SJSA1 (cell line): ENCODE measurements at places on chromosomes 3 and 15. TPM values are rescaled to one million over a fixed set of nuclear protein-coding genes. Genes with fewer than 3 reads are reported as not detected.

Gene FES
- 0.16 TPM in 1 of 2 replicates, not detected in the other for total RNA-seq

- no peak for DNase-seq
- no peaks in the 10 kb centered on the region for H3K27me3 ChIP-seq
- peaks cover 16% of the 10 kb centered on the region for H3K4me1 ChIP-seq
- no peak overlapping the region for H3K27ac ChIP-seq
- H3K4me3 ChIP-seq: no peak overlapping the region
- H3K36me3 ChIP-seq: peaks cover 9% of the 10 kb centered on the region
Observed at GRCh38 chr3:11186771-11187191, 32.5 kb downstream of the HRH1 start.

DNA sequence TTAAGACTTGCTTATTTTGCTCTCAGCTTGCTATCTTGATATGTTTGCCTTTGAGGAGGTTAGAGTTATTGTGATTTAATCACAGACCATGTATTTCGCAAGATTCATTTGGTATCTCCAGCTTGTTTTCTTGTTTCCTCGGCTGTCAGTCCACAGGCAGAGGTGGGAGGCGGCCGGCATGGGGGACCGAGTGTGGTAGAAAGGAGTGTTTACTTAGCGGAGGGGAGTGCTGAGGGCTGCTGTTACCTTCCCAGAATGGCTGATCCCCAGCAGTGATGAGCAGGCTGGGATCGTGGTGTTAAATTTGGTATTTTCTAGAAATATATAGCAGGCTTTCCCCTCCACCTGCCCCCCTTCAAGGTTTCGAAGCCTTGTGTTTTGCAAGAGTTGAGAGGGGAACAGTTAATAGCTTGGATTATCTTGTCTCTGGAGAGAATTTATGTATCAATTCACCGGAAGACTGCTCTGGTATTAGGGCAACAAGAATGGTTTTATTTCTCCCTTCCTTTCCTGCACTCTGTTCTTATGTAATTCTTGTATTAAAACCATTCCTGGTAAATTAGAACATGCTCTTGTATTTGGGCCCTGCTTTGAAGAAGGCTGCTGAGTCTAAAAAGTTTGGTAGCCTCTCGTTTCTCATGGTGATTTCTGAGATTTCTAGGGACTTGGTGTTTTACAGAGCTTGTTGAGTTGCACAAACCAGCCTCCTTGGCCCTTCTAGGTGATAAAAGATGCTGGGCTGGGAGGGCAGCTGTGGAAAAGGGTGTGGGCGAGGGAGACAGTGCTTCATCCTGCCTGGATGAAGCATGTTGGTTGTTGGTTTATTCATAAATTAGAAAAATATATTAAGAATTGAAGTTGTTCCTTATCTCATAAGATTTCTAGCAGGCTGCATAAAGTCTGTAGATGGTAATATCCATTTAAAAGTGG lies 151.4 kb downstream of the IGF1R start:
- peak overlapping the region; percentile 48 for H3K27ac ChIP-seq
- H3K4me3 ChIP-seq: no peak overlapping the region
- peaks cover 49% of the 10 kb centered on the region for H3K4me1 ChIP-seq
- DNase-seq: no peak
- no peaks in the 10 kb centered on the region for H3K27me3 ChIP-seq

GRCh38 chr3:113070072-113070640 lies 79.4 kb downstream of the GTPBP8 start:
- DNase-seq: no peak
- H3K4me1 ChIP-seq: no peaks in the 10 kb centered on the region
- no peak overlapping the region for H3K4me3 ChIP-seq
- H3K27ac ChIP-seq: no peak overlapping the region
- H3K36me3 ChIP-seq: no peaks in the 10 kb centered on the region

DNA sequence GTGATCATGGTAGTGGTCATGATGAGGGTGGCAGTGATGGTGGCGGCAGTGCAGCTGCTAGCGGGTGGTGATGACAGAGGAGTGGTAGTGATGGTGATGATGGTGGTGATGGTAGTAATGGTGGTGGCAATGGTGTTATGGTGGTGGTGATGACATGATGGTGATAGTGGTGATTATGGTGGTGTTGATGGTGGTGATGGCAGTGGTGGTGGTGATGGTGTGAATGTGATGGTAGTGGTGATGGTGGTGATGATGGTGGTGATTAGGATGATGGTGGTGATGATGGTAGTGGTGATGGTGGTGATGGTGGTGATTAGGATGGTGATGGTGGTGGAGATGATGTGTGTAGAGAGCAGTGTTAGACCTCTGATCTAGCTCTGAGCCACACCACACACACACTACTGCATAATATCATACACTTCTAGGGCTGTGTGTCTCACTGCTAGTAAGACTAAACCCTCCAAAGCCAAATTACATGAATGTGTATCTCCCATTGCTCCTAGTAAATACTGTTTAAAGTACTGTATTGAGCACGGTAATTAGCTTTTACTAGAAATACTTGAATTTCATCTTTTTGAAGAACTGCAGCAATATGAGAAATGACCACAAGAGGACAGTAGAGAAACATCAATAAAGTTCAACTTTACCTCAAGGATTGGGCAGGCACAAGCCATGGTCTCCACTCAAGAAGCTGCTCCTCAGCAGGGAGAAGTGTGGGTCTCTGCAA lies 28.8 kb downstream of the TMED3 start:
- no peak overlapping the region for H3K4me3 ChIP-seq
- H3K4me1 ChIP-seq: no peaks in the 10 kb centered on the region
- H3K27me3 ChIP-seq: no peaks in the 10 kb centered on the region
- no peaks in the 10 kb centered on the region for H3K36me3 ChIP-seq
- DNase-seq: peak; percentile 18
- H3K27ac ChIP-seq: no peak overlapping the region
